ENCODE measurements at places on chromosomes 2 and 18.

GRCh38 chr2:1091895-1092585 lies 141.4 kb downstream of the SNTG2 start:
- DNase-seq: no peak

DNA sequence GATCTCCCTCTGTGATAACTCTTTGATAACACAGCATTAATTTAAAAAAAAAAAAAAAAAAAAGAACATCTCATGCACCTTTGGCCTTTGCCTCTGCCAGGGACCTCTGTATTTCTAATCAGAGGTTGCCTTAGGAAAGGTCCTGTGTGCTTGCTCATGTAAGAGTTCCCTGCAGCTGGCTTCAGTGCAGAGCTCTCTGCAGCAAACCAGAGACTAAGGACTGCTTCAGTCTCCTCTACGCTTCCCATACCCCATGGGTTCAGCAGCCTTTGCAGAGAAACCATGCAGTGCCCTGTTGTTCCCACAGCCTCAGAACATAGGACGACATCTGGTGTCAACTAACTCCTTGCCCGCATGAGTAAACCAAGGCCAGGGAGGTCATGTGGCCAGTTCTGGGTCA lies 236.6 kb upstream of the KLHL29 start:
- no peak for DNase-seq

DNA sequence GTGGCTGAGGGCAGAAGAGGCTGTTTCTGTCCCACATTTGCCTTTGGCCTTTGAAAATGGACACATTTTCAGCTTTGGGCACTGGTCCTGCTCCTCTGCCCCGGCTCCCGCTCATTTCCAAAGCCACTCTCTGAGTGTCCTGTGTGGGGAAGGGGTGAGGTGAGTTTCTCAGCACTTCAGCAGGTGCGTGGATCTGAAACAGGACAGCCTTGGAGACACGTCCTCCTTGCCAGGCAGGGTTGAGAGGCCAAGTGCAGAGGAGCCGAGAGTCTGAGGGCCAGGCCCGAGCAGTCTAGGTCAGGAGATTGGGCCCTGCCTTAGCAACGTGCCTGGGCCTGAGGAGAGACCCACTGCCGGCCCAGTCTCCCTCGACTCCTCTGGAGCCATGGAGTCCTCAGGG lies 21.9 kb upstream of the ALPI start:
- DNase-seq: no peak

DNA sequence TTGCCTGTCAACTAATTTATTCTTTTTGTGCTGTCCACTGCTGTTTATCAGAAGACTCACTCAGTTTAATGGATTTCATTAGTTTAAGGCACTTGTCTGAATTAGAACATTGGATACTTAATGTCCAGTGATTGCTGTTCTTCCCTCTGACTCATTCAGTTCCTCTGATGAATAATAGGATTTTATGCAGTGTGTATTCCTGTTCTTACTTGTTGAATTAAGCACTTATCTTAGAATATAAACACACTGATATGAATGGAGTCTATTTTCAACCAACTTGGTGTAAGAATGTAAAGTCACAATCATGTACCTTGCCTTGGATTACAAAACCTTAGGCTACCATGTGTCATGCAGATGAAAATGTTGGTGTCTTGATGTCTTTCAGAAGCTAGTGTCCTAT lies 87.0 kb upstream of the PROKR1 start:
- DNase-seq: no peak

DNA sequence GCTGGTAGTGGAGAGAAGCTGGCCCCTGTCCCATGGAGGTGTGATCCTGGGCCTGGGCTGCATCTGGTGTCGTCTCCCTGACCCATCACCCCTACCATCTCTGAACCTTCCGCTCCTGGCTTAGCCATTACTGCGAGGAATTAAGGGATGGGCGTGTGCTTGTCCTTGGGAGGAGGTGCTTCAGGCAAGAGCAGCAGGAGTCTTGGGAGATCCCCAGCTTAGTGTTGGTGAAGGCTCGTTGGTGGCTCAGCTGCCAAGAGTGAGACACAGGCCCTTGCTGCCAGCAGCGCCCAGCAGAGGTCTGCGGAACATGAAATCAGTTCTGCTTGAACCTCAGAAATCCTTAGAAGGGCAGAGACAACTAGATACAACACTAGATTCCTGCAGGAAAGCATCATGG lies 59.9 kb upstream of the TGFA start:
- no peak for DNase-seq

GRCh38 chr2:207078186-207078798 lies 87.5 kb downstream of the KLF7 start:
- no peak for DNase-seq

DNA sequence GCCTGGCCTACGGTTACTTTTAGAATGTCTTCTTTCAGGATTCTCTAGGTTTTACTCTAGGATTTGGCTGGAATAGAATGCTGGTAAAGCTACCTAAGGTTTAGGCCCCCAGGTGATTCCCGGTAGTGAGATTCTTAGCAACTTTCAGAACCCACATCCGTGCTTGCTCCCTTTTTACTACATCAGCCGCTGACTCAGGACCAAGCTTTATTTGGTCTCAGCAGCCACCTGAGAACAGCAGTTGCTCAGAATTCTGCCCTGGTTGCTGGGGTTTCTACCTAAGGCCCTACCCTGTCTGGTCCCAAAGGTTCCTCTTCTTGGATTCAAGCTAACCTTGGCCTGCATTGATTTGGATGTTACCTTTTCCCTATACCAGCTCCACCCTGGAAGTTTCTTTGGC lies 36.1 kb upstream of the NDUFV2 start:
- DNase-seq: no peak

- DNase-seq: peak; percentile 98
Observed at GRCh38 chr2:111698743-111699554, 185.0 kb downstream of the ANAPC1 start.

DNA sequence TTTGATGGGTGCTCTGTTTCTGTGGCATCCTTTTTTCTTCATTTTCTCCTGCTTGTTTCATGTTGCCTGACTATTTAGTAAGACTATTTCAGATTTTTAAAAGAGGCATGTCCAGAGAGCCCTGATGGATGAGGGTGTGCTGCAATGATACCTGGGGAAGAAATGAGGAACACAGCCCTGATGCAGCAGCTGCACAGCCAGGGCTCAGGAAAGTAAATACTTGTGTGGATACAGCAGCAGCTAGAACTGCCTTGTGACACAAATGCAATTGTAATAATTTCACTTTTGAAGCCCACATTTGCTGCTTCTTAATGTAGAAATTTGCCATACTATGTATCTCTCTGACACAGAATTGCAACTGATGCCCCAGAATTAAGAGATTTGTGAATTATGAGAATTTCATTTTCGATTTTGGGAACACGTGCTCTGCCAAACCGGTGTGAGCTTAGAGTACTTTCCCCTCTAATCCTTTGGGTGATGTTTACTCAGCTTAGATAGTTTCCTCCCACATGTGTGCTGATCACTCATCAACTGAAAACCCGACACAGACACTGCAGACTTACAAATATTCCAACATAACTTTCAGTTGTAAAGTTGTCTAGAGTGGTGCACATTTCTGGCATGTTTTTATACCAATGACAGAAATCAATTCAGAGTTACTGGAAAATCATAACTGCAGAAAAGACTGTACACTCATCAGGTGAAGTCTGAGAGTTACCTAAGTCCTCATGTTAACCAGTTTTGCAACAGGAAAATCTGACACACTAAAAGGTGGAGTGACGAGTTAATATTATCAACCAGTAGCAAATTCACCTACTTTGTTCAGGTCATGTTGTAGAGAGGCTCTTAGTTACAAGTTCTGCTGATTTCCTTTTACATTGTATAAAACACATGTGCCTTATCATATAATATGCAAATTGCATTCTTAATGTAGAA lies 383.4 kb downstream of the CBLN2 start:
- DNase-seq: peak; percentile 56
